Amniotic epithelial cell (primary cell): ENCODE measurements at places on chromosomes 5 and 9.
A peak's percentile ranks its signal among the peaks of the same experiment; 100 is the strongest.

DNA sequence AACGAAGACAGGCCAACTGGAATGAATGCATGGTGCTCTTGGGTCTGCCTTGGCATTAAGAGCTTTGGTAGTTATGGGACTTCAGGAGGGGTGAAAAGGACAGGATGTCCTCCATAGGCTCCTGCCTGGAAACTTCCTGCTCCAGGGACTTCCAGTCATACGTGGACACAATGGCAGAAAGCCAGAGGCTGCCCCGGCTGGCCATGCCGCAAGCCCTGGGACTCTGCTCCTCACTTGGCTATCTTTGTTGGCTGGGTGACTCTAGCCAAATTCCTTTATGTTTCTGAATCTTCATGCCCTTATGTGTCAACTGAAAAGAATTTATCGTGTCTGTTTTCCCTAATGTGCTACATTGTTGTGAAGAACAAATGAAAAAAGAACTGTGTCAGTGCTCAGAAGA, 136.9 kb downstream of the SIL1 start:
- DNase-seq, result peak; percentile 66

DNA sequence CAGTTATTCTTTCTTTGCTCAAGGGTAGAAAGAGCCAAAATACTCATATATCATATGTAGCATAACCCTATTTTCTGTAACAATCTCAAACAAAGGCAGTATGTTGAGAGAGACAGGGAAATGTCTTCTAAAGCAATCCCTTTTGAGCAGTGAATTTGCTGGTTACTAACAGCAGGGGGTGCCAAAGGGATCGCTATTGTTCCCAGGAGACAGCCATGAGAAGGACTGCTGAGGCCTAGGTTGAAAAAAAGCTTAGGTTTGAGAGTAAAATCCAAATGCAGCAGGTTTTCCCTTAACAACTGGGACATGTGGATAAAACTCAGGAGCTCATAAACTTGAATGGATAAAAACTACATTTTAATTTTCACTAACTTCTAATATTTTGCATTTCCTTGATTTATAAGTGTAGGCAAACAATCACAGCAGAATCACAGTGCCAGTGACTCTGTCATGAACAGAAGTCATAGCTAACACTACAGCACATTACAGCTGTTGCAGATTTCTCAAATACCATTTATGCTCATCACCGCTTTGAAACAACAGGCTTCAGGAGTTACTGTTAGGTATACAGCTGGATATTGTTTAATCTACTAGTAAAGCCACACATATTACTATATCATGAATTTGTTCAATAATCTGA, 148.4 kb downstream of the MAPKAP1 start:
- DNase-seq, result peak; percentile 79

DNA sequence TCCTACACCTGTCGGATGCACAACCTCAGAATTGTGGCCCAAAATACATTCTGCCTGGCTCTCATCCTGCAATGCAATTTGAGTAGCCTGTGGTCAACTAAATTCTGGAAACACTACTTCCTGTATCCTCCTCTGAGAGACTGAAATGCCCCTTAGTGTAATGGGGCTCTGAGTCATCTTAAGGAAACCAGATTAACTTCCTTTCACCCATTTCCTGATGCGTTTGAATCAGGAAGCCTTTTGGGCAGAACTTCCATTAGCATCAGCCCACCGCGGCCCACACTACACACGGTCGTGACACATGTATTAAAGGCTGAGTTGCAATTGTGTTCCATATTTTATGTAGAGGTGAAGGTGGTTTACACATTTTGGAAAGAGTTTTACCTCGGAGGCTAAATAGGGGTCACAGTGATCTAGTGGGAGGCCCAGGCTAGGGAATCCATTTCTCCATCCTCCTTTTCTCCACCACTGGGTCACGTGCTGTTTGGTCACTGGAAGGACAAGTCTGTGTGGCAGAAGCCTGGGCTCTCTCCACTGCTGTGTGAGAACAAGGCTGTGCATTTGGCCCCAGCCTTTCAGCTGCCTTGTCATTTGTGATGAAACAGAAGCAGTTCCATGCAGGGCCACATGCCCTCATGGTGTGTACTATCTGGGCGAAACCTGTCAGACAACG, 55.9 kb downstream of the DAP start:
- DNase-seq, result peak; percentile 58

- no peak for DNase-seq
Measured at GRCh38 chr5:131514316-131515283, 120.4 kb downstream of the RAPGEF6 start.
